ENCODE measurements at places on chromosomes 2 and 18.

DNA sequence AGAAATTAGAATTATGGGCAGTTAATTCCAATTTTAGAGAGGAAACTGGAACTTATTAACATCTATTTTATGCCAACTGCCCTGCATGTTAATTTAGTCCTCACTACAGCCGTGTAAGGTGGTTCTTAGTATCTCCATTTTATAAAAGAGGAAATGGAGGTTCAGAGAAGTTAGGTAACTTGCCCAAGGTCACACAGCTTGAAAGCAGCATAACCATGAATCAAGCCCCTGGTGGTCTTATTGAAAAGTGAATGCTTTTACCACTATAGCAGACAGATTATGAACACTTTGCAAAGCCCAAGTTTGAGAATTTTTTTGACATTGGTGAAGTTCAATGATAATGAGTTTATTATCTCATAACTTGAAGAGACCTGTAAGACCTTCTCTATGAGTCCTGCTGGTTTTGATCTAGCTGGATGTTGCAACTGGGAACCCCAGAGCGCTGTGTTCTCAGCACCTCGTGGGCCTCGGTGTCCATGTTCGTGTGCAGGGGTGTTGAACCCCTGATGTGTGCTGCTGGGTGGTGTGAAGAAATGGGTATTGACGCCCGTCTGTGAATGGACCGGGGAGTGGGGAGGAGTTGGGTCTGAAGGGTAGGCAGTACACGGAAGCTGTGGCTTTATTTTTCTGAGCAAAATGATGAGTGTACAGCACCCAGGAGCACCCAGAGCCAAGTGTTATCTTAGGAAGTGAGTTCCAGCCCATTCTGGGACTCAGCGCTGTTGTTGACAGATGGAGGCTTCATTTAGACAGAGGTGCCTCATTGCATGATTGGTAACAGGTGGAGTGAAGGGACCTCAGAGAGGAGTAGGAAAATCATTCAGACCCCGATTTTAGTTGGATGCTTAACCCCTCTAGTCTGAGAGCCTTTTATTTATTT lies 9.7 kb downstream of the GREB1 start:
- DNase-seq, result no peak

DNA sequence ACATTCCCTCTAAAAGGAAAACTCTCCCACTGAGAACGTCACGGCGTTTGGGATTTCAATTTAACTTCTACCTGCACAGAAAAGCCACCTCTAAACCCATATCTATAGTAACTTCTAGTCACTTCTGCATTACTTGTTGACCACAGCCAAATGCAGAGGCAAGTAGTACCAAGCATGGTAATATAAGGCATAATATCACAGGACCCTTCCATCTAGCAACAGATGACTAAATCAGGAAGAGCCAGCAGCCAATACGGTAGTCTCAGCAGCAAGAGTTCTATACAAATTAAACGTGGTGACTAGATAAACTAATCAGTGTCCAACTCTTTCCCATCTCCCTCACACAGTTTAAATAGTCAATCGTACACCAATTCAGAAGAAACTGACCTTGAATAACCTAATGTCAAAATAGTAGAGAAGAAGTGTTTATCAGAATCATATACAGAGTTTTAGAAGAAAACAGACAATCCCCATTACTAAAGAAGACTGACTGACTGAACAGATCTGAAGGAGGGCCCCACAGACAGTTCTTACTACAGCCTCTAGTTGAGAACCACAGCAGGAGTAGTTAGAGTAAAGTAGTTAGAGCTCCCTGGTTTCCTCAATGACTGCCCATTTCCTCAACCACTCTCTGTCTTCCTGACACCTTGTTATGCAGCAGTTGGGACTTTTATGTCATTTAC lies 30.0 kb downstream of the MEMO1 start:
- DNase-seq, result no peak

DNA sequence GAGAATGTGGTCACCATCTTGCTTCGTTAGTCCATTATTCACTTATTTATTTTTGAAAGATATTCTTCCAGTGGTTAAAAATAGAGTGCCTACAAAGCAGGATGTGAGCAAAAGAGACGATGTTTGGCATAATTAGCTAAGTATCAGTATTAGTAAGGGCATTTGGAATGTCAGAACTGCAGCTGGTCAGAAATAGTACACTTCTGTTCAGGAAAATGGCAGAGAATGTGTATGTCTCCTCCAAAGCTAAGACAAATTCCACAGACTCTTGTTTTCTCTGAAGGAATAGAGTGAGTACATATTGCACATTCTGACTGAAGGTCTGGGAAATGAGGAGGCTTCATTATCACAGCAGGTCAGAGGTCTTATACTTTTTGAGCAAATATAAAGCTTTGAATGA lies 209.0 kb downstream of the L3MBTL4 start:
- no peak for DNase-seq

- DNase-seq, result peak; percentile 26
Observed at GRCh38 chr18:9971313-9971920, 57.6 kb downstream of the VAPA start.

- no peak for DNase-seq
Observed at GRCh38 chr2:1497122-1497611, 83.9 kb downstream of the TPO start.

GRCh38 chr18:2213905-2214304 lies 357.4 kb downstream of the METTL4 start:
- DNase-seq, result no peak

DNA sequence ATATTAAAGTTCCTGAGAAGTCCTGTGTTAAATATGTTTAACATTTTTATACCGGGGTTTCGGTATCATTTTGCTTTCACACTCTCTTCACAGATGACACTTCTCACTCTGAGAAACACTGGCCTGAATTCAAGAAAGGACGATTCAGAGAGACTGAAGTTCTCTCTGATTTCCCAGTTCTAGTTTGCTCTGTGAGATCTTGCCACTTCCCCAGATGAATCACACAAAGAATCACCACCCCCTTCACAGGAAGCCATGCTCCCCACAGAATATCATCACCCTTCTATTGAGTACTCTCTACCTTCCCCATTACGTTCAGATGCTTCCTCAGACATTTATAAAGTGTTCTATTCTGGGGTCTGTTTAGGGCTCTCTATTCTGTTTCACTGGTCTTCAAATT lies 16.1 kb upstream of the CD207 start:
- DNase-seq, result no peak

GRCh38 chr2:234949762-234950434 lies 1.9 kb upstream of the SH3BP4 start:
- DNase-seq, result no peak

- no peak for DNase-seq
Observed at GRCh38 chr2:173763641-173764040, 201.5 kb downstream of the SP3 start.

DNA sequence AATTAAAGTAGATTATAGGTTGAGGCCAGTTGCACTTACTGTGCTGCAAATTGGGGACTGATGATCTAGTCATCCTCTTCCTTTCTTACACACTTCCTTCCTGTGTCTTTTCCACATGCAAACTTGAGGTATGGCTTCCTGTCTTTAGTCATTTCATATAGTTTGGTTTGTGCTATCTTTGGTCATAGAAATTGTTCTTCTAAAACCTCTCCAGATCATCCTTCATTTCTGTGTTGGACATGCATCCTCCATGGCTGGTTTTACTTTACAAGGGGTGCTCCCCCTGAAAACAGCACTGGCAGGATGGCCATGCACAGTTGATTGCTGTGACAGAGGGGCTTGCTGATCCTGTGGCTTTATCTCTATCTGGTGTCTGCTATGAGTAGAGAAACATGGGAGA lies 36.5 kb downstream of the MGAT5 start:
- no peak for DNase-seq

DNA sequence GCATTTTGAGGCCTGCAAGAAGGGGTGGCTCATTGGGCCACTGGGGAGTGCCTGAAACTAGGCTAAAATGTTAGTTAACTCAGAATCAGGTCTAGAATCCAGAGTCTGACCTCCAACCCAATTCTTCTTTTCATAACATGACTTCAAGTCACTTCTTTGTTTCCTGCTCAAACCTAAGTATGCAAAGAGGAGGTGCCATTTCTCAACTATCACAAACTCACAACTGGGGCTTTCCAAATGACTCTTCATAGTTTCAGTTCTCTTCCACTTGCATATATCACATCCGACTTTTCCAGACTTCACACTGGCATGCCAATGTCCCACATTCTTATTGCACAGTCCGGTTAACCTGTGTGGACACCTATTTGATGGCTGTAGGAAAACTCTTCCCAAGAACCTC lies 211.6 kb downstream of the TCF4 start:
- DNase-seq, result no peak

DNA sequence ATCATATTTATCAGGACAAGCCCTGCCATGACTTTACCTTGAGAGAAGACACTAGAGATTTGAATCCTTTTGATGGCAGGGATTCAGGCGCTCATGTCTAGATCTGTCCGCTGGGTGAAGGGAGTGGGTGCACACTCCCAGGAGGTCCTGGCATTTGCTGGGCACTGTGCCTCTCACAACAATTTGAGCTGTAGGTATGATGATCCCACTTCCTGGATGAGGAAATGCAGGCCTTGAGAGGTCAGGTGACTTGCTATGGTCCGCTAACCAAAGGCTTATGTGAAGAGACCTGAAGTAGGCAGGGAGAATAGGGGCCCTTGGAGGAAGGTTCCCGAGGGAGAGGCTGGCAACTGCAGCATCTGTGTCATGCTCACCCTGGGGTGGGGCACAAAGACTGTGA lies 206.1 kb downstream of the HAUS1 start:
- no peak for DNase-seq

DNA sequence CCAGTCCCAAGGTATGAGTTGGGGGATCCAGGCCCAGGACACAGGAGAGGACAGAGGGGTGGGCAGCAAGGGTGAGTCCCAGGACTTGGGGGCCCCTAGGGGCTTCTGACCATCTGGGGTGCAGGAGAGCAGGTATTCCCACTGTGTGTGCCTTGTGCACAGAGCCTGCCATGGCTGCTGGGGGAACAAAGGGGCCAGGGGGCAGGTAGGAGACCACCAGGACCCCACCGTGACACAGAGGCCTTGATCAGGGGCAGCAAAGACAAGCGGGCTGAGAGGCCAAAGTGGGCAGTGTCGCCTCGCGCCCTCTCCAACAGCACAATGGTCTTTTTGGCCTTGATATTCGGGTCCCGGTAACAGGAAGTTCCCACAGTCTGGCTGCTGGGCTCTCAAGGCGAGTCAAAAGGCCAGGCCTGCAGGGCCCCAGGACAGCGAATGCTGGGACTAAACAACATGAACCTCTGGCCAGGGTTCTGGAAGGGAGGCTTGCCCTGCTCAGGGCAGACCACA lies 12.3 kb upstream of the GPR17 start:
- DNase-seq, result no peak

- no peak for DNase-seq
Observed at GRCh38 chr2:68169308-68169707, 11.6 kb downstream of the PNO1 start.

- DNase-seq, result no peak
Observed at GRCh38 chr2:2664989-2665833, 334.1 kb upstream of the MYT1L start.

- DNase-seq, result no peak
Observed at GRCh38 chr2:195674491-195675221, 17.6 kb downstream of the SLC39A10 start.

DNA sequence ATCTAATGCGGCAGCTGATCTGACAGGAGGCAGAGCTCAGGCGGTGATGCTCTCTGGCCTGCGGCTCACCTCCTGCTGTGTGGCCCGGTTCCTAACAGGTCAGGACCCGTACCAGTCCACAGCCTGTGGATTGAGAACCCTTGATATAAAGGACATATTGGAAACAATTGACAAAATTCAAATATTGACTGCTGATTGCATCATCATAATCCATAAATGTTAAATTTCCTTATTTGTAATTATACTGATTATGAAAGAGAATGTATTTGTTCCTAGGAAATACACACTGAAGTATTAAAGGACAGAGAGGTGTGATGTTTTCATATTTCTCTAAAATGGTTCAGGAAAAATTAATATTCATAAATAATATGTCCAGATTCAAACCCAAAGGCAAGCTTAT lies 63.8 kb upstream of the SRD5A2 start:
- no peak for DNase-seq

DNA sequence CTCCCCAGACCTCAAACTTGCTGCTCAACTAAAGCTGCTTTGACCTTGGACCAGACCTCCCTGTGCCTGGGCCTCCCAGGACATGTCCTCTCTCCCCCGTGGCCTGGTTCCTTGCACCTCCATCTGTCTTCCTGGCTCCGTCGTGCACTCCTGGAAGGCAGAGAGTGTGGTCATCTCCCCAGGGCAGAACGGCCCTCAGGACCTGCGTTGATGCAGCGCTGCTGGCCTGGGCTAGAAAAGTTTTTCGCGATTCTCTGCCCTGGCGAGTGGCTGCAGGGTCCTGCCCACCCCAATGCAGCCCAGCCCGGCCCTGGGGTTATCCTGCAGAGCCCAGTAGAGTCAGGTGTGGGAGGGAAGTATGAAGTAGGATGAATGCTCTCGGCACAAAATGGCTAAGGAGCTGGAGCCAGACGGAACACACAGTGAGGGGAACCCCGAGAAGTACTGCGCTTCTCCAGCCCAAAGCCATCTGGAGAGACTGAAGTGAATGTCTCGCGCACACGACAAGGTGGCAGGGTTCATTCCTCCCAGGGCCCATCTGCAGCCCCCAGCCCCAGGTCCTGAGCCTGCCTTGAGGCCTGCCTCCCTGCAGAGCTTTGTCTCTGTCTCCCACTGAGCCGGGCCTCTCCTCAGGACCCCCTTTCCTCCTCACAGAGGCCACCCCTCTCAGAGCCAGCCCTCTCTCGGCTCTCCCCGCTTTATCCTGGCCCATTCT lies 41.7 kb downstream of the ATOH8 start:
- no peak for DNase-seq

All from NCI-H510A (cell line).